Stimulated activated CD8-positive, alpha-beta memory T cell treated with anti-CD3 and anti-CD28 coated beads, Interleukin-15, amount 100 ng/mL, for 4 hours (primary cell): ENCODE measurements at places on chromosomes 2 and 18.
A peak's percentile ranks its signal among the peaks of the same experiment; 100 is the strongest.

GRCh38 chr2:64296140-64296480, 151.9 kb upstream of the PELI1 start:
- DNase-seq = no peak

GRCh38 chr2:119196301-119197125, 27.1 kb upstream of the STEAP3 start:
- DNase-seq = no peak

DNA sequence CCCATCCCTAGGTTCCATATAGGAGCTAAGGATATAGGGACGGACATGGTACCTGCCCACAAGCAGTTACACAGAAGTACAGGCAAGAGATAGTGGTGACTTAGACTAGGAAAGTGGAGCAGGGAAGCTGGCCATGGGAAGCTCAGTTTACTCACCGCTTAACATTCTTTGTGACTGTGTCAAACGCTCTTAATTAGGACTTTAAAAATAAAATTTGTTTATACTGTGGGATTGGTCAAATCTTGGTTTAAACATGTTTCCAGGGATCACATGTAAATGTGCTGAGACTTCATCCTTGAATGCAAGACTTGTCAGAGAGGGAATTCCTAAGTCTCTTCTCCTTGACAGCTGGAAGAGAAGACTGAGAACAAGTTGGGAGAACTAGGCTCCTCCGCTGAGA, 107.3 kb downstream of the MTCL1 start:
- DNase-seq = no peak

DNA sequence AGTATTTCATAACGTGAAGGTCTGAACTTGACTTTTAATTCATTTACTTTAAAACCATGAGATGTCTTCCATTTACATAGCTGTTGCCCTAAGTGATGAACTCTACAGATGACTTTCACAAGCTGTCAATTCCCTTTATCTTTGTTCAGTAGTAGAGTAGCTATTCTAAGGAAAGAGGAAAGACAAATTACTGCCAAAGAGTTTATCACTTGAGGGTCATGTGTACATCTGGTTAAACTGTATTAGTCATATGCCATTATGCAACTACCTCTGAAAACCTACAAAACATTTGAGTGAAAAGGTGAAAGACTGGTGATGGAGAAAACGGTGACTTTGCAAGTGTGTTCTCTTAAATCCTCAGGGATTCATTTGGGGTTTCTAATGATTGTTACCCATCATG, 763.9 kb downstream of the TMEM182 start:
- DNase-seq = no peak

- no peak for DNase-seq
Measured at GRCh38 chr2:159905926-159906714, 108.1 kb upstream of the CD302 start.

GRCh38 chr2:45156605-45157004, 147.4 kb upstream of the SIX2 start:
- no peak for DNase-seq

DNA sequence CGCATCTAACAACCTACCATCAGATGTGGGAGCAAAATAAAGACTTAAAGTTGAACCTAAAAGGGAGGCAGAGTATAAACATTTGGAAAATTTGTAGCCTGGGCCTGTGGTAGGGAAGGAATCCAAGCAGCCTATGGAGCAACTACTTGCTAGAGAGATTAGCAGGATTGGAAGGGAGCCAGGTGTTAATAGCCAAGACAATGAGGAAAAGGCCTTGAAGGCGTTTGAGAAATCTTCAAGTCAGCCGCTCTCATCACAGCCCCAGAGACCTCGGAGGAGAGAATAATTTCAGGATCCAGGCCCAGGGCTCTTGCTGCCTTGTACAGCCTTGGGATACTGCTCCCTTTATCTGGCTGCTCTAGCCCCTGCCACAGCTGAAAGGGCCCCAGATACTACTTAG, 219.7 kb downstream of the THSD7B start:
- DNase-seq = no peak

- no peak for DNase-seq
Measured at GRCh38 chr2:196263181-196263747, 91.9 kb upstream of the STK17B start.

- DNase-seq = no peak
Measured at GRCh38 chr2:69214898-69215297, 172.1 kb downstream of the GFPT1 start.

- no peak for DNase-seq
Measured at GRCh38 chr2:216306868-216307267, 65.4 kb downstream of the MARCHF4 start.

DNA sequence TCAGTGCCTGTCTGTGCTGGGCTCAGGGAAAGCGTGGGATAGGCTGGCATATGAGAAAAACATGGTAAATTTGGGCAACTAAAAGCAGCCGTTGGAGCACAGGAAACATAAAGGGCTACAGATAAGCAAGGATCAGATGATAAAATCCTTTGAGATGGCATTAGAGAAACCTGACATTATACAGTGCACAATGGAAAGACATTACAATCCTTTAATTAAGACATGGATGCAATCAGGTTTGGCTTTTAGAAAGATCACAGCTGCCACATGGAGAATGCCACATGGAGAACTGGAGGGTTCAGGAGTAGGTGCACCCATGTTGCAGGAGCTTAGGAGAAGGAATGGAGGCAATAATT, 117.3 kb downstream of the CDC42EP3 start:
- no peak for DNase-seq

DNA sequence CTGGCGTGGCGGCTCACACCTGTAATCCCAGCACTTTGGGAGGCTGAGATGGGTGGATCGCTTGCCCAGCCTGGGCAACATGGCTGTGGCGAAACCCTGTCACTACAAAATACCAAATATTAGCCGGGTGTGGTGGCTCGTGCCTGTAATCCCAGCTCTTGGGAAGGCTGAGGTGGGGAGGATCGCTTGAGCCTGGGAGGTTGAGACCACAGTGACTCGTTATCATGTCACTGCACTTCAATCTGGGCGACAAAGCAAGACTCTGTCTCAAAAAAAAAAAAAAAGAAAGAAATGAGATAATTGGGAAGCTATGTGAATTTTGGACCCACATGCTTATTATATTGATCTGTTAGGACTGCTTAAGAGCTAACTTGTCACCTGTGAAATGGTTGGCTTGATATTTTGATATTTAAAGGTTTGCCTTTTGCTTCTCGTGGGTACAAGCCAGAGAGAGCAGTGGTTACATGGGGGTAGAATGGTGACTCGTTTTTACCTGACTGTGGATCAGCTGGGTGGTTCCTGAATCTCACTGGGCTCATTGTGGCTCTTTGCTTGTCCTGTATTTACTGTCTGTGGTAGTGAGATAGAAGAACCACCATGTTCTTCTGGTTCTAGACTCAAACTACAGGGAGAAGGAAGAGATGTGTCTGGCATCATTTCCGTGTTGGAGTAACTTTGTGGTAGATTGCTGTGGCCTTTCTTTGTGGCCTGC, 28.9 kb downstream of the ZNF532 start:
- DNase-seq = no peak

DNA sequence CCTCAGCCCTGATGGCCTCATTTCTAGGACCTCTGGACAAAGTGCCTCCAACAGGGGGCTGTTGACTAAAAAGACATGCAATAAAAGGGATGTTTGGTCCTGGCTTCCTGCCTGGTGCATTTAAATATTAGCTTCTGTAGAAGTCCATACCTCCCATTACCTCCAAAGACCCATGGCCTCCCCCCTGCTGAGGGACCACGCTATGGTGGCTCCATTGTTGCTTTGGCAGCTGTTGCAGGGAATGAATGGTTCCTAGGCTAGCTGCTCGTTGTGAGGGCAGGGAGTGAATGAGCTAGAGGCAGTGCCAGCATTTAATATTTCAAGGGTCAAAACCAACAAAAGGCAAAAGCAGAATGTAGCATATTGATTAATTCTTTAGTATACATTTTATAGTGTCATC, 285.9 kb downstream of the SLC8A1 start:
- DNase-seq = no peak

DNA sequence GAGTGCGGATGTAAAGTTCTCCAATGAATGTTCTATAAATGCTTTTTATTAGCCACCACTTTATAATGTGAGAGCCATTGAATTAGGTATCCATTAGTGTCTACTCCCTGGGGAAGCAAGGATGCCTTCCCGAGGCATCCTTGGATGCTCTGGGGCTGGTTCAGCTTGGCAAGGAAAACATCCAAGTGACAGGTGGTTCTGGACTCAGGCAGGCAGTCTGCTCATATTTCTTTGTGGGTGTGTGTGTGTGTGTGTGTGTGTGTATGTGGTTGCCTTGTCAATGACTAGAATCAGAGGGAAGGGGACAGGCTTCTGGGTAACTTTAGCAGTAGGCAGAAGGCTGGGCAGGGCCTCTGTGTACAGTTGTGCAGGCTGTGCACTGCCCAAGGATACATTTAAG, 149.2 kb downstream of the TSN start:
- no peak for DNase-seq

DNA sequence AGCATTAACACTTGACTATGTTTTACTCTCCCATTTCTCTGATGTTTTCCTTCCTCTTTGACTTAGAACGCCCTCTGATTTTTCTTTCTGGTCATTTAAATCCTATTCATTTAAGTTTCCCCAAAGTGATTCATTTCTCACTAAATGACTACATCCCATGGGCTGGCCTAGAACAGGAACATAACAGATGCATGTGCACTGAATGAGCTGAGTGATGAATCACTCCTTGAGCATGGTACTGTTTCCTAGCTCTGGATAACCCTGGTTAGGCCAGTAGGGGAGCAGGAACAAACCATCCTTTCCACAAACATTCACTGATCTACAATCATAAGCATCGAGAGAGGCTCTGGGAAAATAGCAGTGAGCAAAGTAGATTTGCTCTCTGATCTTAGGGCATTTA, 221.9 kb upstream of the SETBP1 start:
- no peak for DNase-seq

- no peak for DNase-seq
Measured at GRCh38 chr2:109683452-109683851, 69.3 kb downstream of the SOWAHC start.

- peak; percentile 32 for DNase-seq
Measured at GRCh38 chr2:172427990-172428831, 825 bp downstream of the ITGA6 start.

DNA sequence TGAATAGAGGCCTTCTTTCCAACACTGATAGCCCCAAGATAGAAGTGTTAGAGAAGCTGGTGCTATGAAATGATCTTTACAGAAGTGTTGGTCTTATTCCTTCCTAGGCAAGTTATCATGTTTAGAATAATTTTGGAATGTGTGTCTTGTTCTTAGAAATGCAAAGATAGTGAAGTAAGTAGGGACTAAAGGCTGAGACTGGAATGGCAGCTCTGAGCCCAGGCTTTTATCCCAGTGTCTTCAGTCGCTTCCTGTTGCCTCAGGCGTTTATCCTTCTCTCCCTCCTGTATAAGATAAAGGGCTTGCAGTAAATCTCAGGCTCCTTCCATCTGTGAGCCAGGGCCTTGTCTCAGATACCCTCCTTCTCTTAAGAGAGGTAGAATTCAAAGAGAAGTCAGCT, 218.1 kb downstream of the TPGS2 start:
- DNase-seq = no peak

DNA sequence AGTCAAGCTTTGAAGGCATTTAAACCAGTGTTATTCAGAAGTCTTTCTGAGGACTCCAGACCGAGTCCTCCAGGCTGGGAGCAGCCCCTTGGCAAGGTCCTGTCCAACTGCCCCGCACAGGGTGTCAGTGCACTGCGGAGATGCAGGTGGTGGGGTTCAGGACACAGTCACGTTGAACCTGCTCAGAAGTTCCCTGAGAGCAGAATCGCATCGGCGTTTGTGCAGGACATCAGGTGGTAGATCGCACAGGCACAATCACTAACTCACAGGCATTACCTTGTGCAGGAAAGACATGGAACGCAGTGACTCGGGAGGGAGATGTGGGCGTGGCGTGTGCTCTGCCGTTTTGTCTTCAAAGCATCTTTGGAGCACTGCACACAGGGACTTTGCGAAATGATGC, 10.4 kb downstream of the COPS9 start:
- DNase-seq = no peak

GRCh38 chr18:61822879-61823278, 69.9 kb downstream of the RNF152 start:
- no peak for DNase-seq

- DNase-seq = no peak
Measured at GRCh38 chr2:159859583-159859982, 61.6 kb upstream of the CD302 start.

- DNase-seq = no peak
Measured at GRCh38 chr2:238174701-238175100, 15.9 kb downstream of the ERFE start.

DNA sequence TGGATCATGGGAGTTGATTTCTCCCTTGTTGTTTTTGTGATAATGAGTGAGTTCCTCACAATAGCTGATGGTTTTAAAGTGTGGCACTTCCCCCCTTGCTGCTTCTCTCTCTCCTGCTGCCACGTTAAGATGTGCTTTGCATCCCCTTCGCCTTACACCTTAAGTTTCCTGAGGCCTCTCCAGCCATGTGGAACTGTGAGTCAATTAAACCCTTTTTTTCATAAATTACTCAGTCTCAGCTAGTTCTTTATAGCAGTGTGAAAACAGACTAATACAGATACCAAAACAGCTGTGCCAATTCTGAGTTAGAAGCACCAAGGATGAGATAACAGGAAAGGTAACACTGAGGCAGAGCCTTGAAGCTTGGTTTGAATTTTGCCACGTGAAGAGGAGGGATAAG, 44.7 kb downstream of the ITSN2 start:
- DNase-seq = no peak

DNA sequence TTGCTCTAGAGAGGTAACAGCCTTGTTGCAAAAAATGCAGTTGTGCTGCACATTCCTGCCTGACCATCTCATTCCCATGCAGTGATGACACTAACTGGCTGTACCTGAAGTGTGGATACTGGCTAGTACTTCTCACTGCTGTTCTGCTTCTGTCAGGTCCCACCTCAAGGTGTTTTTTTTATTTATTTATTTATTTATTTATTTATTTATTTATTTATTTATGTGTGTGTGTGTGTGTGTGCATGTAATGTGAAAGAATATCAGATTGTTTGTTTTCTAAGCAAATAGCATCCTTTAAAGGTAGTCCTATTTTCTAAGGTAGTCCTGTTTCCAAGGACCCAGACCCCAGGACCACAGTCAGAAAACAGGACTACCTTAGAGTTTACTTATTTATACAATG, 87.2 kb upstream of the SYT4 start:
- DNase-seq = no peak

- DNase-seq = no peak
Measured at GRCh38 chr2:15303874-15304273, 257.3 kb downstream of the NBAS start.

DNA sequence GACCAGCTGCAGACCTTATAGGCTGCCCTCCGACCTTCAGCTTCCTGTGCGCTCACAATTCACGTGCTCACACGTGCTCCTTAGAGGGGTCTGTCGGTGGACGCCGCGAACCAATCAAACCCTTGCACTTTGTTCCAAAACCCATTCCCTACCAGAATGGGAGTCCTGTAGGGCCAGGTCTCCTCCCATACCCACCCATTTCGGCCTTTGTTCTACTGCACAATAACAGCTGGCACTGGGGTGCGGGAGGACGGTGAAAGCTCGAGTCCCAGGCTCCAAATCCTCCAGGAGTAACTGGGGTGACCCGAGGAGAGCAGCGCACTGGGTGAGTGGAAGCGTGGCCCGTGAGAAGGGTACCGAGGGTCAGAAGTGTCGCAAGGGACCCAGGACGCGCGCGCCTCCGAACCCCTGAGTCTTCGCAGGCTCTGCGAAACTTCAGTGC, 13.0 kb downstream of the SIX3 start:
- no peak for DNase-seq
